Activated naive CD8-positive, alpha-beta T cell treated with anti-CD3 and anti-CD28 coated beads for 36 hours (primary cell): ENCODE measurements at places on chromosomes 12 and 14. TPM values are rescaled to one million over a fixed set of nuclear protein-coding genes. Genes with fewer than 3 reads are reported as not detected.
A peak's percentile ranks its signal among the peaks of the same experiment; 100 is the strongest.

Gene OTX2
- not detected for total RNA-seq

Gene ACTN1
- 177 TPM for total RNA-seq

Gene TAS2R31
- 0.58 TPM for total RNA-seq

GRCh38 chr12:42070036-42070435 lies 74.6 kb downstream of the GXYLT1 start:
- DNase-seq, result no peak

GRCh38 chr12:107856096-107856495 lies 81.6 kb downstream of the ASCL4 start:
- no peak for DNase-seq

DNA sequence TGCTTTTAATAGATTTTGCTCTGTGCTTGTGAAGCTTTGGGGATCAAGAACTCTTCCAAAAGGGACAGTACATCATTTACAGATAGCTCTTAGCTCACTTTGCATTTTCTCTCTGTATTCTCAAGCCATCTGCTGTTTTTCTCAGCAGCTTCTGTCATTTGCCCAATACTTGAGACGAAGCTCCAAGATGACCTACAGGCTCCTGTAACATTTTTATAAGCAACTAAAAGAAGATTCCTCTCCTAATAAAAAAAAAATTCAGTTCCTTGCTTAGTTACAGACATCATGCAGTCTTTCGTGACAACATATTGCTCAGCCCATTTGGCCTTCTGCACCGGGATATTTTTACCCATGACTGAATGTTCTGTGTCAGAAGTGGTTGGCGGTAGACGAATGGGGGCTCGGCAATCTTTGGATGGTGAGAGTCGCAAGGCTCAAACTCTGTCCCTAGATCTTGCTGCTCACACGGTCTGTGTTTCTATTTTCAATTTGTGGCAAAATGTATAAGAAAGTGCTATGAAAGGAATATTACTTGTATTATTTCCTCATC lies 215.6 kb downstream of the FSCB start:
- DNase-seq, result no peak

GRCh38 chr12:48907245-48907644 lies 18.0 kb downstream of the FKBP11 start:
- no peak for DNase-seq

DNA sequence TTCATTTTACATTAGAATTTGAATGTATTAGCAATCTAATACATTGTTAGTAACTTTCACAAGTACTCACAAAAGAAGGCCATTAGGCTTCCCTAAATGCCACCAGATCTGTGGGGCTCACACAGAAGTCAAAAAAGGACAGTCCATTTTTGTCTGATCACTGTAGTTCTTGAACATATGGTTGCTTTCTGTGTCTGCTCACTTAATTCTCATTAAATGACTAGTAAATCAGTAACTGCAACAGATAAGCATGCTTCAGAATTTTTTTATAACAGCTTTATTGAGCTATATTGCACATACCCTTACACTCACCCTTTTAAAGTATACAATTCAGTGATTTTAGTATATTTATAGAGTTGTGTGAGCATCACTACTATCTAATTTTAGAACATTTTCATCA lies 71.4 kb downstream of the DENND5B start:
- DNase-seq, result no peak

Gene SLCO1B1
- total RNA-seq, result not detected

Gene SMARCD1
- total RNA-seq, result 74.8 TPM

Gene TEX22
- total RNA-seq, result 2.1 TPM

- peak; percentile 25 for DNase-seq
These were observed 122.9 kb downstream of the TSPAN9 start for GRCh38 chr12:3200032-3200617.

DNA sequence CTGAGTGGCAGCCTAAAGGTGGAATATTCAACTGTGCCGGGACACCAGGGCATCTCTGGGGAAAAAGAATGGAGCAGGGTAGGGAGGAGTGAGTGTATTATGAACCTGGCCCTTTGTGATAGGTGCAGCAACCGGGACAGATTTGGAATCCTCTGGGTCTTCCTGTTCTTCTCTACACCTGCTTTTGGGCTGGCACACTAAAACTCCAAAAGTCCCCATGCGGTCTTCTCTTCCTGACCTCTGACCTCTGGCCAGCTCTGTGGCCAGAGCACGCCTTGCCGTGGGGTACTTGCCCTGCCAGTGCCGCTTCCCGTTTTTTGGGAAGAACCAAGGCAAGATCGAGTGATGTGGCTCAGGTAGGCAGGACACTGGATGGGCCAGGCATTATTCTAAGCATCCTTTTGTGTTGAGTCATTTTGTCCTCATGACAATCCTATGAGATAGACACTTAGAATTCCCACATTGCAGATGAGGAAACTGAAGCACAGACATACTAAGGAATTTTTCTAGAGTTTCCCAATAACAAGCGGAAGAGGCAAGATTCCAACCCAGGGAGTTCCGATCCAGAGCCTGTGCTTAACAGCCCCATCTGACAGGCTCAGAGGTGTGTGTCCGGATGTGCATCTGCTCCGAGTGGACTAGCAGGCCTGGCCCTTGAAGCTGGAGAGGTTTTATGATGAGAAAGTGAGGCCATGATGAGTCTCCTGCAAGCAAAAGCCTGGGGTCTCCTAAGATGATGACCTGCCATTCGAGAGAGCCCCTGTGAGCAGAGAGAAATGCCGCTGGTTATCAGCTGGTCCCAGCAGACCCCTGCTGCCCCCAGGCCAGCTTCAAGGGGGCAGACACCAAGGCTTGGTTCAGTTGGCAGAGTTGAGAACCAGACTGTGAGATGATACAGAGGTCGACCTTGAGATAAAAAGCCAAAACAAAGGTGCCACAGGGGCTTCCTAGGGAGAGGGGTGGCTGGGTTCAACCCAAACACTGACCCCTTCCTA lies 67.9 kb upstream of the ESRRB start:
- DNase-seq, result no peak

- DNase-seq, result no peak
These were observed 393.3 kb upstream of the RPL10L start for GRCh38 chr14:47044841-47045240.

Gene PARPBP
- 26.3 TPM for total RNA-seq

- DNase-seq, result no peak
These were observed 205.5 kb upstream of the C14orf180 start for GRCh38 chr14:104373855-104374717.

DNA sequence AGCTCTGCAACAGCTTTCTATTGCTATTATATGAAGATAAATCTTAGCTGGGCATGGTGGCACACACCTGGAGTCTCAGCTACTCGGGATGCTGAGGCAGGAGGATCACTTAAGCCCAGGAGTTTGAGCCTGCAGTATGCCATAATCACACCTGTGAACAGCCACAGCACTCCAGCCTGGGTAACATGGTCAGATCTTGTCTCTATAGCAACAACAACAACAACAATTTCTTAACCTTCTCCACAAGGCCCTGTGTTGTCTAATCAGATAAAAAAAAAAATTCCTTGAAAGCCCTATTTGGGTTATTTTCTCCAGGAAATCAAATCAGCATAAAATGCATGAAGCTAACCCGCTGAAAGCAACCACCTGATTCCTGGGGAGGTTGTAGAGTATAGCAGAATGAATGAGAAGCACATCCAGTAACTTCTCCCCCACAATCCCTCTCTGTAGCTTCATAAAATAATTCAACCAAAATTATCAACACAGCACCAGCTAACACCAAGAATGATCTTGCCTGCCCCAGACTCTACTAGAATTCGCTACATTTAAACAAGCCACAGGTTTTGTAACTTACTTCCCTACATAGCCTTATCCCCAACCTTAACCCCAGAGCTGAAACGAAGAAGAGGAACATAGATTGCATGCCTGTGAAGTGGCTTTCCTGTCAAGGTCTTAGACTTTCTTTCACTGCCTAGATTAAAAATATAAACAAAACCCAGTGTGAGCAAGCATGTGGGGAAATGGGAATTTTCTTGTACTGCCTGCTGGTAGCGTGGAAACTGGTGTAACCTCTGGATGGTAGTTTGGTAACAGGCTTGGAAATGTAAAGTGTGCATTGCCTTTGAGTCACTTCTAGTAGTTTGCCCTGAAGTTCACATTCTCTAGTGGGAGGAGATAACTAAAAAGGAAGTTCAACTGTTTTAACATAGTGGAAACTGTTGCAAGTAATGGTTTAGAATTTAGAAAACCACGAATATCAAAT lies 6.0 kb upstream of the STK38L start:
- no peak for DNase-seq

Gene KLHL28
- total RNA-seq, result 9.7 TPM

DNA sequence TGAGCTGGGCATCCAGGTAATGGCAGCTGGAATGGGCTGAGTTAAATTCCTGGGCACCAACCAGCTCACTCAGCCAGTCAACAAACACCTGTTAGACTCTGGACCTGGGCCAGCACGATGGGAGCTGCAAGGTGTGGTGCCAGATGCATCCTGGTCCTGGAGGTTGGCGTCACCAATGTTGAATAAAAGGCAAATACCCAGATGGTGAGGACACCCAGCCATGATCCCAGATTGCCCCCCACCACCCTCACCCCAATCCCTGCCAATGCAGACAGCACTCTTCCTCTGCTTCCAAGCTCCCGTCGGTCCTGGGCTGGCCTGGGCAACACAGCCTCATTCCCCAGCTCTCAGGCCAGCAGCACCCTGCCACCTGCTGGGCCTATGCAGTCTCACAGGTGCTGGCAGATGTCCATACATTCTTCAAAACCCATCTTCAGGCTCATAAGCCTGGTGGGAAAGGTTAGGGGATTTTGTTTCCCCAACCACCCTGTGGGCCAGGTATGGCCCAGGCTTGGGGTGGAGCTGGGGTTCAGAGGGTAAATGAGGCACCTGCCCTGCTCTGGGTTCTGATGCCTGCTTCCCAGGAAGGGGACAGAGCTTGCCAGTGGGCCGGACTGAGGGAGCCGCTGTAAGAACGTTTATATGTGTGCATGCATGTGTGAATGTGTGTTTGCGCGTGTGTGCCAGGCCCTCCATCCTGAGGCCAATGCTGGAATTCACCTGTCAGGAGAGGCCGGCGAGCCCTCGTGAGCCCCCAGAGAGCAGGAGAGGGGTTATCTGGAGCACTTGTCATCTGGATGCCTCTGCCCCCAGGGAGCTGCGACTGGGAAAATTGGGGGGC lies 58.0 kb downstream of the LGMN start:
- DNase-seq, result no peak

Gene CMKLR1
- total RNA-seq, result not detected

- DNase-seq, result no peak
These were observed 25.9 kb downstream of the SLCO1A2 start for GRCh38 chr12:21308785-21309184.

- DNase-seq, result no peak
These were observed 3.7 kb upstream of the LPCAT3 start for GRCh38 chr12:7021956-7022355.

Gene NEUROD4
- total RNA-seq, result not detected

Gene PITPNM2
- total RNA-seq, result 13.1 TPM

- DNase-seq, result no peak
These were observed 221.2 kb downstream of the TRHDE start for GRCh38 chr12:72493407-72493806.

- DNase-seq, result no peak
These were observed 28.8 kb upstream of the HIGD1C start for GRCh38 chr12:50923361-50924130.

DNA sequence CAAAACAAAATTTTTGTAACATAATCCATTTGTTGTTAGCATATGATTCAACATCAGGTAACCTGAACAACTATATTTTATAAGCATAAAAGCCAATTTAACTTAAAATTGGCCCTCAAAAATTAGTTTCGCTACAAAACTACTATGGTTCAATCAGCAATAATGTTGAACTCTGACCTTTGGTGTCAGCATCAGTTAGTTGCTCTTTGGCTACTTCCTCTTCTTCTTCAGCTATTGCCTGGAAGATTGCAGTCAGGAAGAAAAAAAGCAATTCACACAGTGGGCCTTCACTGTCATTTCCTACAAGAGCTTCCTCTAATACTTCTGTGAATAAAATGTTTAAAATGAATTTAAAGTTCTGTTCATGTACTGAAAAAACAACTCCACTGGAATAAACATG lies 78.2 kb upstream of the CFL2 start:
- no peak for DNase-seq

Gene CLEC7A
- total RNA-seq, result not detected

GRCh38 chr12:68865399-68866164 lies 57.6 kb downstream of the MDM2 start:
- DNase-seq, result no peak

DNA sequence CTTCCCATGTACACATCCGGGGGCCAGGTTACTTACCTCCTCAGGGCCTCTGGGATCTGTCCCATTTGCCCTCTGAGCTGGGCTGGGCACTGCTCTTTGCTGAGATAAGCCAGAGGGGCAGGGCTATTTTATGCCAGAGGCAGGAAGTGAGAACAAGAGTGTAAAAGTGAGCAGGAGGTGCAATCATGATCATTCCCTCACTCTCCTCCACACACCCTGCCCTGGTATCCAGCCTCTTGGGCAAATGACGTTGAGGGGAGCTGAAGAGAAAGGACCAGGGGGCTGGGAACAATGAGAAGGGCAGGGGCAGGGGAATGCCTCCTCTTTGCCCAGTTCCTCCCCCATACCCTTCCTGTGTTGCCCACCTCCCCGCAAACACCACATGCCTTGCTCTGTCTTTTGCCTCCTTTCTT lies 4.2 kb downstream of the LPAR5 start:
- no peak for DNase-seq

DNA sequence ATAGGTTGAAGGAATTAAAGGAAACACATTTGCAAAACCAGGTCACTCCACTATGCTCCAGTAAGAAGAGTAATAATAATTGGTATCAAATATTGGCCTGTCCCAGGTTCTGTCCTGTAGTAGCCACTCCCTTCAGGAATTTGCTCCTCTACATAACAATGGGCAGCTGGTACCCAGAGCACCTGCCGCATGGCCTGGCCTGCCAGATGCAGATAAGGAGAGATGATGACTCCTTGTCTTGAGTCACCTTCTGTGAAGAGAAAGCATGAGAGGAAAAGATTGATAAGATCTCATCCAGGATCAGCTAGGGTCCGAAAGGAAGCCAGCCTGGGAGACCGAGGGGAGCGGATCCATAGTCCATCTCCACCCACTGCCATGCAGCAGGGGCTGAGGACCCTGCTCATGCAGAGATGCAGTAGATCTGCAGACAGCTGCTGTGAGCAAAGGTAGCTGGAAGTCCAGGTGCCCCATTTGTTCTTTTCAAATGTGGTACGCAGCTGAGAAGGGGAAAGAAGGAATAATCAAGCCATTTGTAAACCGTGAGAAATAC lies 24.3 kb downstream of the VCPKMT start:
- DNase-seq, result no peak

DNA sequence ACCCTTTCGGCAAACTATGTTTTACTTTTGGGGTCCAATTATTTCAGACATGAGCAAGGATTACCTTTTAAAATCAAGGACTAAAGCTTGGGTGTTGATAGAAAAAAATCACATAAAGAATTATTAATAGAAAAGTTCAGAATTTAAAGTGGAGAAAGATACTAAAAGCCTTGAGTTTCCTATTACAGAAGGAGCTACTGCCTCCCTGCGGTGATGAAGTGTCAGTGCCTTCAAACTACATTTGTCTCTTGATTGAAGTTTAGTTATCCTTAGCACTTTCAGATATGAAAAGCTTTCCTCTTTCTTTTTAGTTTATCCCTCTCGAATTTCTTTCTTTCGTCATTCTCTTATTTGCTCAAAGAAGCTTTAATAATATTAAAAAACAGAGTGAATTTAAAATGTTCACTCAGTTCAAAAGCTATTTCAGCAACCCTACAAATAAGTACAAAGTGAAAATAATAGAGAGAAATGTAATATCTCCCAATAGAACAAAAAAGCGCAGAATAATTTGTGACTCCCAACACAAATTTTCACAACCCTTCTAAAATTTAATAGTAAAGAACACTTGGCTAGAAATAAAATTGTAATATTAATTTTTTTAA lies 87.6 kb downstream of the SEC23A start:
- DNase-seq, result no peak
